ENCODE measurements at places on chromosomes 3 and 15. TPM values are rescaled to one million over a fixed set of nuclear protein-coding genes. Genes with fewer than 3 reads are reported as not detected.

ENTPD3 gene
- total RNA-seq, result not detected

WDR49 gene
- total RNA-seq, result not detected

B3GALNT1 gene
- total RNA-seq, result 11.9 TPM

LRTM1 gene
- not detected for total RNA-seq

GP9 gene
- not detected for total RNA-seq

MAPKBP1 gene
- total RNA-seq, result 6.4 TPM

MUSTN1 gene
- total RNA-seq, result not detected

FOXL2NB gene
- total RNA-seq, result 1.4 TPM

GOLGA6L4 gene
- total RNA-seq, result not detected

SQOR gene
- total RNA-seq, result 205 TPM

LRRN1 gene
- not detected for total RNA-seq

CHRNA7 gene
- 5.7 TPM for total RNA-seq

PTX3 gene
- total RNA-seq, result 16.9 TPM

SLC9C1 gene
- not detected for total RNA-seq

ACAN gene
- total RNA-seq, result not detected

NOX5 gene
- not detected for total RNA-seq

ATP11B gene
- 40.8 TPM for total RNA-seq

ROBO2 gene
- 8.9 TPM for total RNA-seq

CFAP161 gene
- 0.98 TPM for total RNA-seq

MESP2 gene
- total RNA-seq, result 0.43 TPM

Data from Caki2 (cell line).